ENCODE measurements at places on chromosomes 12 and 14.

DNA sequence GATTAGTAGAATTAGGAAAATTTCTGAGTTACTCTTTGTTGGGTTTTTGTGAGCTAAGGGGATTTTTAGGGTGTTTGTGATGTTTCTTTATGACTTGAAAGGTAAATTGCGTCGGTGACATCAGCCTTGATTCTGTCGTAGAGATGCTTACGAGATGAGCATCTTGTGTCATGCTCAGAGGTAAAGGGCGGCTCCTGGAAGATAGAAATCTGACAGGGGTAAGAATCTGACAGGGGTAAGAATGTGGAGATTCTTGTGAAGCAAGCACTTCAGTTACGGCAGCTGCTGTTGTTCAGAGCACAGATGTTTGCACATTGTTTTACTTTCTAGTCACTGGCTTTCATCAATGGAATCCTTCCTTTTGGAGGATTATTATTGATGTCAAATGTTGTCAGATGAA, 22.5 kb downstream of the EML1 start:
- DNase-seq, result no peak

- DNase-seq, result no peak
Measured at GRCh38 chr12:40170593-40170992, 54.2 kb upstream of the LRRK2 start.

DNA sequence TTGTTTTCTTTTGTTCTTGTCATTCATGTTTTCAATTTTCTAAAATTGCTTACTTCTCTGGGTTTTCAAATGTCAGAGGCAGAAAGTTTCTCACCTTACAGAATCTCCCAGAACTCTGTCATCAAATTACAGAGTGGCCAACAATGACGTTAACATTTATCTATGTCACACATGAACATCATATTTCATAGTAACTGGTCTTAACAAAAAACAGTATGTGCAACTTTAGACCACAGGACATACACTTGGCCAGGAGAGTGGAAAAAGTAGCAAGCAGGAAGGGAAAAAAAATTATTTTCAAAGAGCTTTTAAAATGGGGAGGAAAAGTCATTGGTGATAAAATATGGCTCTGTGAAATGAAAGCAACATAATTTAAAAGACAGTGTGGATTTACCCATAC, 426.5 kb downstream of the MED13L start:
- no peak for DNase-seq

DNA sequence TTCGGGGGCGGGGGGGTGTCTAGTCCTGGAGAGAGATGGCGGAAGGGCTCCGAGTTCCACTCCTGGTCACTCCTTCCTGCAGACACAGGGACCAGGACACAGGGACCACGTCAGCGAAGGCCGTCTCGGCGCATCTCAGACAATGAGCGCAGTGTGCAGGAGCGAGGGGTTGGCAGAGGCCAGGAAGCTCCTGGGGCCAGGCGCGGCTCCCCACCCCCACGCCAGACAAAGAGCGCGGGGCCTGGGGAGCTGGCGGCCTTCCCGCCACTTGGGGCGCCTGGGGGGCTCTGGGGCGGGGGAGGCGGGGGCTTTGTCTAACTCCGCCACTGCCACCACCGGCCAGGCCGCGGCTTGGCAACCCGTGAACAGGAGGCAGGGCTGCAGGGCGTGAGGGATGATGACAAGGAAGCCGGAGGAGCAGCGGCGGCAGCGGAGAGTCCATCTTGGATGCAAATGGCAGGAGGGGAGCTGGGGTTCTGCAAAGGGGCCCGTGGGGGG, 2.2 kb downstream of the CDK2AP1 start:
- DNase-seq, result peak; percentile 22

GRCh38 chr12:88471331-88472045, 108.8 kb downstream of the KITLG start:
- no peak for DNase-seq

DNA sequence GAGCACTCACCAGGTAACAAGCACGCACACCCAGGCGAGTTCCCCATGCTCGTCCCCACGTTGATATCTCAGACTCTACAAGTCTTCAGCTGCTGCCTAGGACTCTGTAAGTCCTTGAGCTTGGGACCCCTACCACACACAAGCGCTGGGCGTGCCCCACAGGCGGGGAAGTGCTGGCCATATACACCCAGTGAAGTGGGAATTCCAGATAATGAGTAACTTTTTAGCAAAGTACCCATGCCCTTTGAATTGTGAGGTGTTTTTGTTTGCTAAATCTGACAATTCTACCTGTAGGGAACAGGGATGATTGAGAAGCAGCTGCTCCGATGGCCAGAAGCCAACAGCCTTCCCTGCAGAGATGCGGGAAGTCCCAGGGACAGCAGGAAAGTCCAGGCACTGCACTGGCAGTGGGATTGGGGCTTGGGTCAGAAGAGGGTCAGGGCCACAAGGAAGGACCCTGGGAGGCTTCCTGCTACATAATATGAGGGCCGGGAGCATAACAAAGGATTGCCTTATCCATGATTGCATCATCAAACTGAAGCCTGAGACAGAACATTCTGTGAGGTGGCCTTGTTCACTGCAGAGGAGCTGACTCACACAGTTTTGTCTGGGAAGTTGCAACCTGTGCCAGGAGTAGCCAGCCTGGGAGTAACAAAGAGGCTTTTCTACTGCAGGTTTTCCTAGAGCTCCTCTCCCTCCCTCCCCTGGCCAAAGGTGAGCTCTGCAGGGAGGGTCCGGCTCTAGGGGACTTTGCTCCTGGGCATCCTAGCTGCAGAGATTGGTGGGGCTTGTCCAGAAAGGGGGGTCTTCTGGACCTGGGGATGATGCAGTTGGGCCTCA, 13.2 kb upstream of the SERPINA3 start:
- no peak for DNase-seq

- DNase-seq, result no peak
Measured at GRCh38 chr12:95624589-95624988, 73.3 kb upstream of the USP44 start.

- DNase-seq, result no peak
Measured at GRCh38 chr12:93174473-93174872, 203.3 kb upstream of the NUDT4 start.

DNA sequence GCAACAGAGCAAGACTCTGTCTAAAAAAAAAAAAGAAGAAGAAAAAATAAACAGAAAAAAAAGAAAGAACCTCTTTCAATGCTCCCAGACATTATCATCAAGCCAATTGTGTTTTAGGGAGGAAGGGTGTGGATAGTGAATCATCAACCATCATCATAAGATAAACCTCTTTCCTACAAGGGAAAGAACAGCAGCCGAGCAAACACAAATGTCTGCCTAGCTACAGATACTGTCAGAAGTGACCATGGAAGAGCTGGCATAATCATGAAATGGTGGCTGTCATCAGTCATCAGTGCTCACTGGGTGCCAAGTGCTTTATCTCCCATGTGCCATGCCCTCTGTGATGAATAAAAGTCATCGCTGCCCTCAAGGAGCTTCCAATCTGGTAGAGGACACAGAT, 46.6 kb downstream of the SLC17A8 start:
- DNase-seq, result no peak

DNA sequence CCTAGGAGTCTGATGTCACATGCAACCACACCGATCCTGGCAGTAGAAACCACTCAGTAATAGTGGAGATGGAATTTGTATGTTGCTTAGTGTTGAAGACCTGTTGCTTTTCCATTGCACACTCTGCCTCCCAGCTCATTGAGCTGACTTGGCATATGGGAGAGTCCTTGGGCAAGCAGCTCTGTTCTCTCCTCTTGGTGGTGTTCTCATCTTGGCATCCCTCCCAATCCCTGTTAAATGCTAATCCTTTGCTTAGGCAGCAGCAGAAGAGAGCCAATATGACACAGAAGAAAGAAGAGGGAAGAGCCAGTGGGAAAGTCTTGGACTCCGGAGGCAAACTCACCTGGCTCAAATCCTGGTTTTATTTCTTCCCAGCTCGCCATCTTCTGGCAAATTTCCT, 178.0 kb upstream of the CAND1 start:
- no peak for DNase-seq

- DNase-seq, result no peak
Measured at GRCh38 chr12:95538006-95538405, 13.3 kb downstream of the USP44 start.

DNA sequence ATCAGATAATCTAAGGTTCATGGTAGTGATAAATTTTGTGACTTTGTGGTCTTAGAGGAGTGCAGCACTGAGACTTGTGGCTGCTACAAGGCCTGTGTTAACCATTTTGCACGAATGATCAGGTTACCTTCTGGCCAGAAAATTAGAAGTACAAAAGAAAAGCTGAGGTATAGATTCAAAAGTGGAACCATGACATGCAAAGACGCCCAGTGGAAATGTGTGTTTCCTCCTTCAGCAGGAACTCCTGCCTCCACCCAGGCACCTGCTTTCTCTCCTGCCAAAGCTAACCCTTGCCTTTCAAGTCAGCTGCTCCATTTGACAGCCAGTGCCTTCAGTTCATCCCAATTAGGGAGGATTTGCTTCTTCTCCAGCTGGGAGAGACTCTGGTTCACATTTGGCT, 10.1 kb downstream of the PDE6H start:
- no peak for DNase-seq

DNA sequence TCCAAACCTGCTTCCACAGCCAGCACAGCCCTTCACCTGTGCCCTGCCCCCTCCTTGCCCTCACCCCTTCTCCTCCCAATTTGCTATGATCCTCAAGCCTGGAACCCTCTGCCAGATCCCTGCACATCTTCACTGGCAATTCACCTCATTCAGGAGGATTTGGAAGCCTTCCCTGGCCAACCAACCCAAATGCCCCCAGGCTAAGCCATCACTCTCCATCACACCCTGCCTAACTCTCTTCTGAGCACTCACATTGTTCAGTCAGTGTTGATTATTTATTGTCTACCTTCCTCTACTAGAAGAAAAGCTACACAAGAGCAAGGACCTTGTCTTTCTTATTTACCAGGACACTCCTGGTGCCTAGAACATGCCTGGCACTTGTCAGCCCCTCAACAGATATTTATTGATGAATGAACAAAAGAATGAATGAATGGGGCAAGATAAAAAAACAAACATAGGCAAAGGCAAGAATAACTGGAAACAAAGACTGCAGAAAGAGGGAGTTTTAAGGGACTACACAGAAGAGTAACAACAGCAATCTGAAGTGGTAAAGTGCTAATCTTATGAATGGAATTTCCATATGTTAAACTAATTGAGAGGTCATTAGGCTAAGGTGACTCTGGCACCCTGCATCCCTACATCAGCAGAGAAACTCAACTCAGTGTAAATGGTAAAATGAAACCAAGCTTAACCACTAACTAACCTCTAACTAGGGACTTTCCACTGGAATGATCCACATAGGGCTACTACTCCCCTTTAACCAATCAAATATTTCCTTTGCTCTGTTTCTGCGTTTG, 33.4 kb downstream of the TMTC1 start:
- DNase-seq, result no peak

DNA sequence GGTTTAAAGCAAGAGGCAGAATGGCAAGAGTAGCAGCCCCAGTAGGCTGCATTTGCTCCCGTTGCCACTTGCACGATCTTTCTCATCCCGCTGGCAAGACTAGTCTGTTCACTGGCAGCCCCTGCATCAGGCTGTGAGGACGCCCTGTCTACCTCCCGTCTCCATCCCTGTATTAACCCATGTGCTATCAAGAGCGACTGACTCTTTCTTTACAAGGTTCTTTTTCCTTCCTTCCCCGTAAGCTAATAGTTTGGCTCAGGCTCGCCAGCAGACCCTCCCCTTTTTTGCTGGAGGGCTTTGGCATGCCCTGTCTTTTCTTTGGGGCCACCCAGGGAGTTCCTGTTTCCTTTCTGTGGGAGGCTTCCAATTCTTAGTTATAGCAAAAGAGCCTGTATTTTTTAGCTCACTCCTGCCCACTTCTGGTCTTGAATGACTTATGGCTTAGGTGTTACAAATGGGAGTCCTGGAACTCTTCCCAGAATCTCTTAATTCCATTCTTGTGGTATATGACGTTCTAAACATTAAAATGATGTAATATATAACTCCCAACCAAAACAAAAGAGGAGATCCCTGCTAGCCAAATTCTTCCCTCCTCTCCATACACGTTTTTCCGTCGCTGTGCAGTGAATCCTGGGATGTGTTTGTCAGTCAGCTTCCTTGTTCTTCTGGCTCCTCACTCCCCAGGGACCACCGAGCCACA, 149.0 kb downstream of the PRKCH start:
- no peak for DNase-seq

- DNase-seq, result no peak
Measured at GRCh38 chr14:71267007-71267513, 359.8 kb downstream of the PCNX1 start.

GRCh38 chr14:96225745-96226151, 21.1 kb downstream of the BDKRB2 start:
- no peak for DNase-seq

GRCh38 chr12:47889040-47889439, 15.8 kb downstream of the VDR start:
- DNase-seq, result peak; percentile 84

GRCh38 chr14:44436458-44436857, 70.6 kb downstream of the FSCB start:
- DNase-seq, result no peak

DNA sequence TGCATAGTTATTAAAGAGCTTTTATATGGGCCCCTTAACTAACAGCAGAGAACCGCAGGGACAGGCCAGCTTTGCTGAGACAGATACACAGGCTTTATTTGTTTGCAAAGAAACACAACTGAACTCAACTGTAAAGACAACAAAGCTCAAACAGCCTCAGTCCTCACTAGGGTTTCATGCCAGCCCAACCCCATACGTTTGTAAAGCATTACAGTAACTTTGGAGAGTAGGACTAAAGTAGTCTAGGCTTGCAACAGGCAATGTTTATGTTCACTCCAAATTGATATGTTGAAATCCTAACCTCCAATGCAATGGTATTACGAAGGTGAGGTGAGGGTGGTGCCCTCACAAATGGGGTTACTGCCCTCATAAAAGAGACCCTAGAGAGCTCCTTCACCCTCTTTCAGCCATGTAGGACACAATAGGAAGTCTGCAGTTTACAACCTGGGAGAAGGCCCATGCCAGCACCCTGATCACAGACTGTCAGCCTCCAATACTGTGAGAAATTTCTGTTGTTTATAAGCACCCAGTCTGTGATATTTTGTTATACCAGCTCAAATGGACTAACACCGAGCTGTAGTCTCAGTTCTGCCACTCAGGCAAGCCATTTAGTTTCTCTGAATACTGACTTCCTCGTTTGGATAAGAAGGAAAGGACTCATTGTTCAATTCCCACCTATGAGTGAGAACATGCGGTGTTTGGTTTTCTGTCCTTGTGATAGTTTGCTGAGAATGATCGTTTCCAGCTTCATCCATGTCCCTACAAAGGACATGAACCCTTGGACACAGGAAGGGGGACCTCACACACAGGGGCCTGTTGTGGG, 35.2 kb downstream of the PPM1H start:
- no peak for DNase-seq

GRCh38 chr12:124456652-124457152, 110.7 kb downstream of the NCOR2 start:
- peak; percentile 72 for DNase-seq

GRCh38 chr12:57243521-57244311, 7.3 kb downstream of the STAC3 start:
- peak; percentile 79 for DNase-seq

- DNase-seq, result peak; percentile 84
Measured at GRCh38 chr12:48980953-48981756, 3.0 kb downstream of the WNT1 start.

DNA sequence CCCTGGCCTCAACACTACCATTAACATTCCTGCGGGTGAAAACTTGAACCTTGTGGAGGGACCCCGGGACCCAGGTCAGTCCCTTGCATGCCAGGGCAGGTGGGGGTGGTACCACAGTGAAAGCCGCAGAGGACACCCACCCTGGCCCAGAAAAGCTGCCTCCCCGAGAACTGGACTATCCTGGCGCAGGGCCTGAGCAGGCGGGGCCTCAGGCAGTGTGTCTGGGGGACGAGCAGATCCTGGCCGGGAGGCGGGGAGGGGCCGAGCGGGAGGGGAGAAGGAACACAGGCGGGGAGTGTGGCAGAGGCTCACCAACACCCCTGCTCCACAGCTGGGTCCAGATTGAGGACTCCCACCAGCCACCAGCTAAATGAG, 10.0 kb downstream of the AHNAK2 start:
- no peak for DNase-seq

All from CD4-positive, CD25-positive, alpha-beta regulatory T cell (primary cell).